Activated naive CD8-positive, alpha-beta T cell treated with anti-CD3 and anti-CD28 coated beads for 36 hours (primary cell): ENCODE measurements at places on chromosomes 16 and 17.

DNA sequence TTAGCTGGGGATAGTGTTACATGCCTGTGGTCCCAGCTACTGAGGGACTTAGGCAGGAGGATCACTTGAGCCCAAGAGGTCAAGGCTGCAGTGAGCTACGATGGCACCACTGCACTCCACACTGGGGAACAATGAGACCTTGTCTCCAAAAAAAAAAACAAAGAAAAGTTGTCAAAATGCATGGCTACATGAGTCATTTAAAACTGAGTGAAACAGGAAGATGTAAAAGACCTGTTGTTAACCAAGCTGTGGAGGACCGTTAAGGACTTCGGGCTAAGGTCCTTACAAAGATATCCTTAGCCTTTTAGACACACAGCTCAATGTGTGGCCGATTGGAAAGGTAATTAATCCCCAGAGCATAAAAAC, 25.1 kb downstream of the ZP2 start:
- no peak for DNase-seq

GRCh38 chr17:31582151-31582907, 190.9 kb downstream of the RAB11FIP4 start:
- DNase-seq, result peak; percentile 12

GRCh38 chr17:59859444-59860025, 33.2 kb downstream of the TUBD1 start:
- DNase-seq, result no peak

GRCh38 chr16:27712251-27712711, 162.3 kb downstream of the KATNIP start:
- no peak for DNase-seq

DNA sequence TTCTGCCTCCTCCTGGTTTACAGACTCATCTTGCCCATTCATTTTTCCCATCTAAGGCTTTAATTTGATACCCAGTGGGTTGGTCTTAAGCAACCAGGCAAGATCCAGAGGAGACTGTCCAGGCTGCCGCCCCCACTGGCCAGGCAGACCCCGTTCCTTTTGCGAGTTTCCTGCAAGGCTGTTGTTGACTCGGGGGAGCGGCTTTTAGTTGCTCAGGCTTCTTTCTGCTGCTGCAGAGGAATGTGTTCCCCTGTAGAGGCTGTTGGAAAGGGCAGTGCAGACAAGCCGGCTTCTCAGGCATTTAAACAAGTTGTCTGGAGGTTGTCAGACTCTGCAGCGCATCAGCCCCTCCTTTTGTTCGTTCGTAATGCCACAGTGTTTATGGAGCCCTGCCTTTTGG, 231.2 kb downstream of the PRKCA start:
- DNase-seq, result no peak

DNA sequence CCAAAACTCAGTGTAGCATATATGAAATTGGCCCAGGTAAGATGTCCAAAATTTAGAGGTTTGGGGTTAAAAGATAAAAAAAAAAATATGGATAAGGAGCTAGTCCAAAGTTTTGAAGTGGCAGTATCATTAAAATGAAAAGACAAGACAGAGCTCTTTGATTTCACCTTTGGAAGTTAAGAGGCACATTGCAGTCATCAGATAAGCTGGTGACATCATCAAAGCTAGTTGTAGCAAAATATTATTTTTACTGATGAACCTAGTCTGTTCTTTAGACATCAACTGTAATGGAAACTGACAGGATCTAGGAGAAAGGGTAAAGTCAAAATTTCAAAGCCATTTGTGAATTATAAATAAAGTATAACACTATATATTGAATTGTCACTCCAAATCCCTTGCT, 603.7 kb upstream of the CDH8 start:
- DNase-seq, result no peak

DNA sequence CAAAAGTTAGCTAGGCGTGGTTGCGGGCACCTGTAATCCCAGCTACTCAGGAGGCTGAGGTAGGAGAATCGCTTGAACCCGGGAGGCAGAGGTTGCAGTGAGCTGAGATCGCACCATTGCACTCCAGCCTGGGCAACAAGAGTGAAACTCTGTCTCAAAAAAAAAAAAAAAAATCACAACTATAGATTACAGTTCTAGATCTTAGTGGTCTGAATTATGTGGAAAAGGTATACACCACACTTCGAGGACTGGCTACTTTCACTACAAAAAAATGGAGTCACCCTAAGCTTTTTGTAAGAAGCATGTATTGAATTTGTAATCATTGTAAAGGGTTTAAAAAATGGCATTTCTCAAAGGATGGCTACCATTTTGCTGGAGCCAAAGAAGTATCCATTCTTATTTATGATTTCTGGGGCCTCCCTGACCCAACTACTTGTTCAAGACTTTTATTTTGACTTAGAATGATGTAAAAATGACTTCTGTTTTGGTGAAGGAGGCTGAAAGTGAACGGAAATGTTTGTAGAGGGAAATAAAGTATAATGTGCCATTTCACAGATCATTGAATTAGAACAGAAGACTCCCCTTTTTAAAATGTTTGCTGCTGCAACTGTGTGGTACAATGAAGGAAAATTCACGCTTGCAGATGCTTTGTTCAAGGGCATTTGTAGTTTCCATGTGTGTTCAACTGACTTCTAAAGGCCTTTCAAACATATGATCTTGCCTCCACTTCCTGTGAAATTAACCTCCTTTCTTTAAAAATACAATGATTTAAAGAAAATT, 37.1 kb upstream of the NOL11 start:
- DNase-seq, result no peak

DNA sequence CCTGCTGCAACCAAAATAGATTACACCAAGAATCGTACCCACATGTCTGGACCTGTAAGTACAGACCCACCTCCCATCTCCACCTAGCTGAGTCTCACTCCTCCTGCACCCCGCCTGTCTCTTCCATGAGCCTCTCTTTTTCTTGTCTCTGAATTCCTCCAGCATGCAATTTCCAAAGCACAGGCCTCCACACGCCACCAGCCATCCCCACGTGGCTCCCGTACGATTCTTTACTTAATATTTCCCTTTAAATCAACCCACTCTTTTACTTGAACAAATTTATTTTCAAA, 1.2 kb downstream of the RPH3AL start:
- no peak for DNase-seq

DNA sequence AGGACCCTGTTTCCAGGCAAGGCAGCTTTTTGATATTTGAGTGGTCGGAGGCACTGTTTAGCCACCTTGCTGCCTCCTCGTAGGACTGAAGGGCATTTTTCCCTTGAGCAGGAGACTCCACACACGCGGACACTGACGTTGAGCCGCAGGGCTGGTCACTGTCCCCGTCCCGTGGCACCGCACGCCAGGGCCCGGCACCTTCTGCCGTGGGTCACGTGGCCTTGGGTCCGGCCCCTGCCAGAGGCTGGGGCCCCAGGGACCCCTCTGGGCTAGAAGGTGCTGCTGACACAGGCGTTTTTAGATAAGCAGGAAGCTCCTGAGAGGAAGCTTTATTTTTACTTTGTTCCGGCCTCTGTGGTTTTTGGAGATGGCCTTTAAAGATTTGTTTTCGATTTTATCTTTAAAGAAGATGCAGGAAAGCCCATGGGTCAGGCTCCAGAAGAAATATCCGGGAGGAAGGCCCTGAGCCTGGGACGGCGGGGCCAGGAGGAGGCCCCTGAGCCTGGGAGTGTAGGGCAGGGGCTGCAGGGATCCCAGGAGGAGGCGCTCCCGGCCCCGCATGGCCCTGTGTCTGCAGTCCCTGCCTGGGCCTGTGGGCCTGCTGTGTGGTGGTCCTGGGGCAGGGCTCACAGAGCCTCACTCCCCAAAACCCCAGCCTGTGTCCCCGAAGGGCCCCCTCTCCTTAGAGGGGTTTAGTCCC, 30.5 kb upstream of the GNG13 start:
- DNase-seq, result no peak

GRCh38 chr17:12737740-12738469, 51.4 kb upstream of the ARHGAP44 start:
- DNase-seq, result no peak

DNA sequence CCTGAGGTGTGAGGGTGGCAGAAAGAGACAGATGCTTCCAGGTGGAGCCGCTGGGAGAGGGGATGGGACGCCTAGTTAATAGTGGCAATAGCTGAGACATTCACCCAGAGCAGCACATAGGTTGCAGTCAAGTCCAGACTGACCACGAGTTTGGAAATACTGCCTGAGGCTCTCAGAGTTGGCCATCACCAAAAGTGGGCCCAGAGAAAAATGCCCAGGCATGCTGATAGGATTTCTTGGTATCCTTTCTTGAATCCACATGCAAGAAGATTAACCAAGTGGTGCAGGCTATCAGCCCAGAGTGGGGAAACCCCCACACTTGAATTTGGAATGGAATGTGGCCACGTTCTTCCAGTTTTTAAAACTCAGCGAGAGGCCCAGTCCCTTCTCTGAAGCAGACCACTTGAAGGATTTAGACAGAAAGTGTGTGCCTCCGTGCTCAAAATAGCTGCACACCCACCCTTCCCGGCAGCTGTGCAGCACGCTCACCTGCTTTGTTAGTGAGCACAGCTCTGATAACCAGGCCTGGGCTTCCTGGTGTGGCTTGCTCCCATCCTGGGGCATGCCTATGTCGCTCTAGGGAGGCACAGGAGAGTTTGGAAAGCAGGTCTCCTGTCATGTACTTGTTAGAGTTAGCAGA, 35.7 kb downstream of the PLD6 start:
- no peak for DNase-seq

DNA sequence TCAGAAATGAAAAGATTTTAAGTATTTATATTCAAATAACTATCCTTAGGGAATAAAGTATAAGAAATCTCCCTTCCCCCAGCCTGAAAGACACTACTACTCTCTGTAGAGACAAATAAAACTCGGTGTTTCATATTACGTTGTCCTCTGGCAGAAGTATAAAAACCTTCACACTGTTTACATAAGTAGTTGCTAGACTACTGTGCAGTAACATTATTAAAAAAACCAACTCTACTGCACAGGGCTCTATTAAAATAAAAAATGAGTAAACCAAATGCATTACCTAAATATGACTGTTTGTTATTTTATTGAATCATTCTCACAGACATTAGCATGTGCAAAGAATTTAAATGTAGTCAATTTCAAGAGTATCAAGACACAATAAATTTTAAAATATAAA, 67.4 kb downstream of the MED13 start:
- no peak for DNase-seq

GRCh38 chr17:80703142-80703478, 158.5 kb downstream of the RPTOR start:
- no peak for DNase-seq

DNA sequence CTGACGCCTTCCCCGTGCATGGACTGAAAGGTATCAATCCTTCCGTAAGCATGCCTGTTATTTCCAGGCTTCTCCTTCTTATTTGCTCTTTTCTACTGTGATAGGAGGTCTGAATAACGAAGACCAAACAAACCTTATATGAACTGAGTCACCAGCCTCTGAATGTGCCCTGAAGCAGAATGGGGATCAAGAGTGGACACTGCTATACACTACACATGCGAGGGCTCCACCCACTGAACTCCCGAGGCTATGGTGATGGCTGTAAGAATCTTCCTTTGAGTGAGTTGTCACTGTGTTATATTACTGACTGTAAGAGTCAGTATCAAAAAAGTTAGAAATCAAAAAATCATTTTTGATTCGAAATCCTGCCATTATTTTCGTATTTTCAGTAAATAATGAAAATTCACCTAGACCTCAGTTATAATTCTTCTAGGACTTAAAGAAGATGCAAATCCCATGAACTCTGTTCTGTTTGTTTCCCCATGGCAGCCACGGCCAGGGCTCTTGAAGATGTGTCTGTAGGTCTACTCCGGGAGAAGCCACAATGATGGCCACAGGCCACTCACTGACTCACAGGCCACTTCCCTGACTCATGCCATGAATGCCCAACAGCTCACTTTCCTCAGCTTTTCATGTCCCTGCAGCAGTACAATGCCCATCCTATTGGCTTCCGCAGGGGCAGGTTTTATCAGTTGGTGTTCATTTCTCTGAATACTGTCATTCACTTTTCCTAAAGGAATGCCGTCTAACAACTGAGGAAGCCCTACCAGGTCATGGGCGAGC, 54.7 kb downstream of the ZZEF1 start:
- no peak for DNase-seq

DNA sequence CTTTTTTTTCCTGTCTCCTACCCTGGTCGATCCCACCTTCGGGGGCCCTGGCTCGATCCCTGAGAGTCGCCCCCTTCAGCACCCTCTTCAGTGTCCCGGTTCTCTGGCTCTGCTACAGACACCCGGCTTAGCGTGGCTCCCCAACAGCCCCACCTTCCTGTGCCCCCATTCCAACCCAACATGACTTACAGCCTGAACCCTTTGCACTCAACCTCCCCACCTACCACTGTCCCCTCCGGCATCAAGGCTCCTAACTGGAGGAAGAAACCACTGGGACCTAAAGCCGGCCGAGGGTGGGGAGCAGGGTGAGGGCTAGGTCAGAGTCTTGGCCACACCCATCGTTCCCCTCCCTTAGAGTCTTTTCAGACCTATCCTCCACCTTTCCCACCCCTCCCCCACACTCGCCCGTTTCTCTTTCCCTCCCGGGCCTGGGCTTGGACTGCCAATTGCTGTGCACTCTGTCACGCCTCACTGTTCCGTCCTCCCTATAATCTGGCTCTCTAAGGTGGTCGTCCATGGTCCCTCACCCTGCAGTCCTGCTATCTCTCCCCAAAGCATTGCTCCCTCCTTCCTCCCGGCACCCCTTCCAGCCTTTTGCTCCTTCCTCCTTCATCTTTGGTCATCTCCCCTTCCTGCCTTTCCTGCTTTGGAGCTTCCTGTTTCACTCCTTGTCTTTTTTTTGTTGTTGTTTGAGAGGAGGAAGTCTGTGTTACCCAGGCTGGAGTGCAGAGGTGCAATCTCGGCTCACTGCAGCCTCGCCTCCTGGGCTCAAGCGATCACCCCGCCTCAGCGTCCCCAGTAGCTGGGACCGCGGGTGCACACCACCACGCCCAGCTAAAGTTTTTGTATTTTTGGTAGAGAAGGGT, 890 bp upstream of the CLDN7 start:
- DNase-seq, result no peak

DNA sequence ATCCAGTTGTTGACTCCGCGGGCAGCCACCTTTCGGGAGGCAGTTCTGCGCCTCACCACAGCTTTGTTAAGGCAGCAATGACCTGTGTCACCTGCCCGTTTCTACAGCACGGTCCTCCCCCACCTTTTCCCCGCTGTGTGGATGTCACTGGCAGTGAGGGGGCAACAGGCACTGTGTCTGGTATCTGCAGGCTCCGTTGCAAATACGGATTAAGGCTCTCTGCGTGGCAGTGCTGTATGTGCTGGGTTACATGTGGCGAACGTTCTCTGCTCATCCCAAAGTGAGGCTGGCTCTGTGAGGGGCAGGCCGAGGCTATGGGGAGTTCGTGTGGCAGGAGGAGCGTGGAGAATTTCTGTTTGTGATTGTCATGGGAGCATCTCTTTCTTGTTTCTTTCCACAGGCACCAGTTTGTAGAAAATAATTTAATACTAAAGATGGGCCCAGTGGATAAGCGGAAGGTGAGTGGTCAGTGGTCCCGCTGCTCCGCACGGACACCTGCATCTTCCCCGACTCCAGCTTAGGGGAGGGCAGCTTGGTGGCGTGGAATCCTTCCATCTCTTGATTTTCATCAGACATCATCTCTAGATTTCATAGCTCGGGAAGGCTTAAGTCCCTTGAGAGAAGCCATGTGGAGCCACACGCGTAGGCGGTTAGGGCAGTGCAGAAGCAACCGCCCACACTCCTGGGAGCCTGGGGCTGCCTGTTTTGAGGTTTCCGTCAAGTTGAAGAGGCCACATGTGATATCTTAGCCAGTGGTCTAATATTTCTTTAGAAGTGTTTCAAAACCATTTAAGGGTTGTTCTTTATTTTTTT, 57.8 kb downstream of the PDPK1 start:
- no peak for DNase-seq
